Stimulated activated CD4-positive, alpha-beta T cell treated with anti-CD3 and anti-CD28 coated beads, Interleukin-15, amount 100 ng/mL, for 48 hours (primary cell): ENCODE measurements at places on chromosomes 7 and 10.

DNA sequence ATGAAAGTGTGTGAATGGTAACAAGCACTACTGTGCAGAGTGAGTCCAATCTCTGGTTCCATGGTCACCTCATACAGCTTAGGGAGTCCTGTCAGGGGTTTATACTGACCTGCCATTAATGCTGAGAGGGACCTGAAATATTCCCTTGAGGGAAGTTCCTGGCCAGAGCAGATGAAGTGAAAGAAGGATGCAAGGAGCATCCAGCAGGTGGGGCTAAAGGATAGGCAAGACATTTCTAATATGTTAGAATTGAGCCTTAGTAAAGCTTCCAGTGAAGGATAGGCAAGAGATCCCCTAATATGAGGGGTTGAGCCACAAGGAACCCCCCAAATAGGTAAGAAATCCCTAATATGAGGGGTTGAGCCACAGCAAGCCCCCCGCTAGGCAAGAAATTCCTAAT lies 25.5 kb upstream of the FAM221A start:
- no peak for DNase-seq

DNA sequence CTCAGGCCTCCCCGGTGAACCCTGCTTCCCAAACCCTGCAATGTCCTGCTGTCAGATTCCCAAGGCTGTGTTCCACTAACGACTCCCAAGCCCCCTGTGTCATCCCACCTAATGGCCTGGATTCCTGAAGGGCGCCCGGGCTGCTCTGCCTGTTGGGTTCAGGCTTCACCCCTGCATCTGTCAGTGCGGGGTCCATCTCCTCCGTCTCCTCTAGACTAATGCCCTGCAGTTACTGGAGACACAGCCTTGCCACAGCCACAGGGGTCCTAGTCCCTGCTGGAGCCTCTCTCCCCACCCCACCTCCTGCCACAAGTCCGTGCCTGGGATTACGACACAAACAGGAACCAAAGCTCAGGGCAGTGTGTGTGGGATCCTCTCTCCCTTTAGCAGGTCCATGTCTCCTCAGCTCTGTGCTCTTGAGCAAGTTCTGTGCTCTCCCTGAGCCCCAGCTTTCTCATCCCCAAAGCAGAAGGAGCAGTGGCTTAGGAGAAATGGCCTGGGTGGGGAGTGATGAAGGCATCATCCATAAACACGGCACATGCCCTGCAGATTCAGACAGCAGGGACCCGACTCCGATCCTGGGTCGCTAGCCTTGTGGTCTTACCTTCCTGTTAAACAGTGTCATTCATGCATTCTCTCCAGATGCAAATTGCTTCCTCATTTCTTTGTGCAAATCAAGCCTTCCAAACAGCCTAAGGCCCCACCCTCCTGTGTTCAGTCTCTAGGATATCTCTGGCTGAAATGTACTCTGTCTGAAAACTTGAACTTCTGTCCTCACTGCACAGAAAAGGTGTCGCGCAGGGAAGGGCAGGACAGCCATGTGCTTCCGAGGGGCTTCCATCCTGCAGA lies 8.2 kb upstream of the RBP3 start:
- DNase-seq: no peak

GRCh38 chr10:115402699-115403098 lies 309.5 kb downstream of the ATRNL1 start:
- DNase-seq: no peak

- DNase-seq: no peak
These were observed at the start of gene RBM20 for GRCh38 chr10:110643653-110644597. TSS of gene RBM20 (plus strand) at chr10:110644336. CDS start at chr10:110644455, 119 bp downstream.

DNA sequence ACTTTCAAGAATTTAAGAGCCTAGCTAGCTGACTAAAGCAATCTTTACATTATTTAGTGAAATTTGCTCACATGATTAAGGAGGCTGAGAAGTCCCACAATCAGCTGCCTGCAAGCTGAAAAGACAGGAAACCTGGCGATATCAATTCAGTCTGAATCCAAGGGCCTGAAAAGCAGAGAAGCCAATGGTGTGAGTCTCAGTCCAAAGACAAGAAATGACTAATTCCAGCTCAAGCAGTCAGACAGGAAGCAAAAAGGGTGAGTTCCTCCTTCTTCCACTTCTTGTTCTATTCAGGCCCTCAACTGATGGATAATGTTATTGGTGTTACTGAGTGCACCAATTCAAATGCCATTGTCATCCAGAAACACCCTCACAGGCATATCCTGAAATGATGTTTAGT lies 1231.6 kb upstream of the CELF2 start:
- DNase-seq: no peak

- DNase-seq: no peak
These were observed 213.6 kb upstream of the ADARB2 start for GRCh38 chr10:1950803-1951495.

DNA sequence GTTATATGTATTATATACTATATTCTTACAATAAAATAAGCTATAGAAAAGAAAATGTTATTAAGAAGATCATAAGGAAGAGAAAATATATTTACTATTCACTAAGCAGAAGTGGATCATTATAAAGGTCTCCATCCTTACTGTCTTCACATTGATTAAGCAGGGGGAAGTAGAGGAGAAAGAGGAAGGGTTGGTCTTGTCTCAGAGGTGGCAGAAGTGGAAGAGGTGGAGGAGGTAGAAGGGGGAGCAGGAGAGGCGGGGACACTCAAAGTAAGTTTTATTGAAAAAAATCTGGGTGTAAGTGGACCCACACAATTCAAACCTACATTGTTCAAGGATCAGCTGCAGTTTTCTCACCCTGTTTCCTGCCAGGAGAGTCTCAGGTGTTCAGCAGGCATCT lies 28.9 kb upstream of the ERCC6 start:
- no peak for DNase-seq

GRCh38 chr10:99532687-99533495 lies at the start of gene NKX2-3:
TSS of gene NKX2-3 (plus strand) at chr10:99532942. CDS start at chr10:99533132, 190 bp downstream.
- DNase-seq: peak; percentile 52
